H7 (cell line): ENCODE measurements at places on chromosomes 3 and 15. TPM values are rescaled to one million over a fixed set of nuclear protein-coding genes. Genes with fewer than 3 reads are reported as not detected.

The GOLGA6L9 gene
- total RNA-seq: 2.5 and 4.0 TPM in 2 replicates

The GPR156 gene
- 0.55 and 1.2 TPM in 2 replicates for total RNA-seq

The ARHGAP31 gene
- 4.2 and 6.6 TPM in 2 replicates for total RNA-seq

The POLR2M gene
- 110 and 127 TPM in 2 replicates for total RNA-seq

The ABI3BP gene
- total RNA-seq: 0.03 TPM in 1 of 2 replicates, not detected in the other

The XYLB gene
- total RNA-seq: 1.5 and 1.6 TPM in 2 replicates

The GP5 gene
- total RNA-seq: not detected in 2 replicates

The NOX5 gene
- not detected in 2 replicates for total RNA-seq

The CPLX3 gene
- 0.03 TPM in 1 of 2 replicates, not detected in the other for total RNA-seq

The SPINT1 gene
- 81.1 and 109 TPM in 2 replicates for total RNA-seq

The MELTF gene
- total RNA-seq: 3.5 and 4.8 TPM in 2 replicates

The ISL2 gene
- total RNA-seq: 0.33 TPM in 1 of 2 replicates, not detected in the other

The CCR3 gene
- not detected in 2 replicates for total RNA-seq

The PLCL2 gene
- 1.9 and 3.3 TPM in 2 replicates for total RNA-seq

The GOLGA8G gene
- not detected in 2 replicates for total RNA-seq

The CPNE9 gene
- total RNA-seq: 0.18 and 0.38 TPM in 2 replicates
